ENCODE measurements at places on chromosomes 11 and 22. TPM values are rescaled to one million over a fixed set of nuclear protein-coding genes. Genes with fewer than 3 reads are reported as not detected.

DNA sequence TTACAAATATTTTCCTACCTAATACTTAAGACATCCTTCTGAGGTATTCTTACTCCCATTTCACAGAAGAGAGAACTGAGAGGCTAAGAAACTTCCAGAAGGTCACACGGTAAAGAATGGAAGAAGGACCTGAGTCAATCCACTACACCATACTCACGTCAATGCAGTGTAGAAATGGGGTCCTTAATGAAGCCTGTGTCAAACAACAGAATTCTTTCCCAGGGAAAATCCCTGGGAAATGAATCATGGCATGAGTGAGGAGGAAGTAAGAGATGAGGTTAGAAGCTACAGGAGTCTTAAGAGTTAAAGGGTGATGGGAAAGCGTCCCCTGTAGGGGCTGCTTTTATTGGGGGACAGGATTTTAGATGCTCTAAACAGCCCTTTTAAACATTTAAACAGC, 147.9 kb downstream of the C11orf91 start:
- DNase-seq = no peak

GRCh38 chr11:65170058-65170534, at the start of gene SPDYC:
SPDYC (plus strand) TSS chr11:65170233; CDS start chr11:65171358, 1,125 bp downstream.
- DNase-seq = no peak

DNA sequence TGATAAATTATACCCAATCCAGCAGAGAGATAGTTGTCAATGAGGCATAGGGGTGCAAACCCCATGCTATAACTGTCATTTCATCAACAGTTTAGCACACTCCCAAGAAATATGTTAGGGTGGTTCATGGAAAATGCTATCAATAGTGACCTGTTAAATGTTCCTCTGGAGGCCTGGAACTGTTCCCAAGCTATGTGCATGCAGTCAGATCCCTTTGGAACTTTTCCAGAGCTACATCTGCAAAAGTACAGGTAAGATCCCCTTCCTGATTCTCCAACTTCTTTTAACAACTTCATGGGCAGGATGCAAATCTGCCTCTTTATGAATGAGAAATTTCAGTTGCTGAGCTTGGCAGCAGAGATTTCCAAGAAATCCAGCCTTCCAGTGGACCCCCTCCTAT, 27.2 kb downstream of the ABTB2 start:
- DNase-seq = no peak

DNA sequence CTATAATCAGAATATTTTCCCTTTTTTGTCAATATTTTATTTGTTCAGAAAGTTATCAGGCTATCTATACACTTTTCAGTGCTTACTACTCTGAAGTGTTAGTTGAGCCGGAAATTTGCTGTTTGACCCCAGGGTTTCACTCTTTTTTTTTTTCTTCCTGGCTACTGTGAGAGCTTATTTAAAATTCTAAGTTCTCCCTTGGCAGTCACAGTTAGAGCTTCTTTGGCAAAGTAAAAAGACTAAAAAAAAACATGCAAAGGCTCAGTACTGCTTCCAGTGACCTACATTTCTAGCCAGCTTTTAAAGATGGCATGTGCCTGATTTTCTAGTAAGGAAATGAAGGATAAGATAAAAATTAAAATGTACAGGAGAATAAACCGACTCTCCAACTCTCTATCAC, 48.4 kb downstream of the ELP4 start:
- no peak for DNase-seq

- no peak for DNase-seq
Observed at GRCh38 chr22:37269936-37270678, 12.2 kb upstream of the CYTH4 start.

DNA sequence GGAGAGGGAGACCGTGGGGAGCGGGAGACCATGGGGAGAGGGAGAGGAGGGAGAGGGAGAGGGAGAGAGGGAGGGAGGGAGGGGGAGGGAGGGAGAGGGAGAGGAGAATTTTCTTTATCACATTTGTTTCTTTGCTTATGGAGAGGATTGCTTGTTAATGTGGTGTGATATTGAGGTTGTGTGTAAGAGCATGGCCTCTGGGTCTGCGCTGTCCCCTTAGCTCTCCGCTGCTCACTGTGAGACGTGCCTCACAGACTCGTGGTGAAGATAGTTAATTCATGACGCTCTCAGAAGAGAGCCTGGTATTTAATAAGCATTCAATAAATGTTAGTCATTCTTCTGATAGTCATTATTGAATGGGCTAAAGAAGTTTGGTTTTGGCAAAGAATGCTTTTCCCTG, 26.2 kb downstream of the PPFIA1 start:
- DNase-seq = no peak

DNA sequence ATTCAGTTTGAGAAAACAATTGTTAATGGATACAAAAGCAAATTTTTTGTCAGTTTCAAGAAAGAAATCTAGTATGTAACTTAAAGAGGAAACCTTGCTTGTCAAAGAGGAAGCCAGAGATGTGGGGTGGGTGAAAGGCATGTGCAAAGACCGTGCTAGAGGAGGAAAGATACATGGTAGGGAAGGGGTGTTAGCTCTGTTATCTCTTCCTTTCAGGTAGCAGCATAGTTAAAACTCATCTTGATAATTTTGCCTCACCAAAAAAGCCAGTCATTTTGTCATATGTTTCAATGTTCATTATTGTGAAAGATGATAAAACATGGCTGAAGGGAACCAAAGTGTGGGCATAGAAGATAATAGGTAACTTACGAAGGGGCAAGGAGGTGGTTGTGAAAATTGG, 2.6 kb upstream of the MS4A2 start:
- no peak for DNase-seq

GRCh38 chr11:107439586-107440167, 17.9 kb downstream of the CWF19L2 start:
- no peak for DNase-seq

DNA sequence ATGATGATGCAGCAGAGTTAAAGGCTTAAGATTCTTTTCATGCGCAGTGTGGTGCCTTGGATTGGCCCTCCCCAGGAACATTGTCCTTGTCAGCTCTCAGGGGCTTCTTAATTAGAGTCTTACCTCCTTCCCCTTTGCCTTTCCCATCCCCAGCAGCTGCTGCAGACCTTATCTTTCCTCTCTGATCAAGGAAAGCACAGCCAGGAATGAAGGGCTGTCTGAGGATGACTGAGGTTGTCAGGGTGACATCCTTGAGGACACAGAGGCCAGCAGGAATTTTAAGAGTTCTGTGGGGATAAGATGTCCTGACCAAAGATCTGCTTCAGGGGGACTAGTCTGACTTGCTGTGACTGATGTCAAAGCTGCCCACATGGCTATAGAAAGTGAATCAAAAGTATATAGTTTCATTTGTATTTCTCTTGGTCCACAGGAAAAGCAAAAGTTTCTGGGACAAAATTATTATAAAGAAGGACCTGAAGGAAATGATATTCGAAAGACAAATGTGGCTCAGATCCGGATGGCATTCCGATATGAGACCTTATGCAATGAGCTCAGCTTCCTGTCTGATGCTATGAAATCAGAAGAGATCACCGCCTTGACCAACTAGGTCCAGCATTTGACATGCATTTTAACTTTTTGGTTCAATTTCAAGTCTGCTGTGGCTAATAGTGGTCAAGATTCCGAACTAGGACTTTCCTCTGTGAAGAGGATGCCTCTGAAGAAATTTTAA, 35.5 kb downstream of the RNF141 start:
- DNase-seq = no peak

- DNase-seq = no peak
Observed at GRCh38 chr22:50245214-50246072, 620 bp upstream of the TUBGCP6 start.

DNA sequence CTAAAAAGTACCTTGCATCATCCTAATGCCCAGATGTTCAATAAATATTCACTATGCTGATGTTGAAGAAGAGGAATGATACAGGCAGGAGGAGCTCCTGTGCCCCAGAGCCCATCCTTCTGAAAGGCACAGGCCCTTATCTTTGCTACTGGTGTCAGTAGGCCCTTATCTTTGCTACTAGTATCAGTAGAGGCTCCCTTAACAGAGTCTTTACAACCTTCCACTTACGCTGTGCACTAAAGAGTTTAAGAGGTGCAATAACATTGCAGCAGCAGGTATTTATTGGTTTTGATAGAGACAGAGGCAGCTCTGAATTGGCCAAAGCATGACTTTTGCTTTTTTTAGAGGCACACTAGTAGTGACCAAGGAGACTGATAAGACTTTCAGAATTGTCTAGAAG, 174.4 kb downstream of the TENM4 start:
- no peak for DNase-seq

- no peak for DNase-seq
Observed at GRCh38 chr11:74678041-74678440, 53.2 kb downstream of the CHRDL2 start.

DNA sequence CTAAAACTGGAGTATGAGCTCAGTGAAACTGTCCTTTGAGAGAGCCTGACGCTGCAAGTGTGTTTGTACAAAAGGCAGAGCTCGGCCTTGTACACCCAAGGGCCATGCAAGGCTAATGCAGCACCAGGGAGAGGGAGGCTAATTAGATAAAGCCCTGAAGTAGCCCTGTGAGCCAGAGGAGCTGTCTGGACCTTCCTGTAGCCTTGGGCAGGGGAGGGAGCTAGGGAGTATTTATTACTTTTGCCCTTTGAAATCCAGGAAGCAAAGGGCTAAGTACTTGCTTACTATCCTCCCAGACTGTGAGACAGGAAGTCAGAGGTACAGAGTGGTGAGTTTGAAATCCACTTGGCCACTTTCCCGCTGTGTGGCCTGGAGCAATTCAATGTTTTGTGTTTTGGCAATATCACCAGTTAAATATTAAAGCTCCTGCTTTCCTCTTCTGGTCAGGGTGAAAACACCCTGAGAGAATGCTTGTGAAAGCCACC, 10.2 kb upstream of the LDHA start:
- DNase-seq = peak; percentile 80

- DNase-seq = no peak
Observed at GRCh38 chr11:124475265-124475664, 29.8 kb upstream of the OR8B8 start.

DNA sequence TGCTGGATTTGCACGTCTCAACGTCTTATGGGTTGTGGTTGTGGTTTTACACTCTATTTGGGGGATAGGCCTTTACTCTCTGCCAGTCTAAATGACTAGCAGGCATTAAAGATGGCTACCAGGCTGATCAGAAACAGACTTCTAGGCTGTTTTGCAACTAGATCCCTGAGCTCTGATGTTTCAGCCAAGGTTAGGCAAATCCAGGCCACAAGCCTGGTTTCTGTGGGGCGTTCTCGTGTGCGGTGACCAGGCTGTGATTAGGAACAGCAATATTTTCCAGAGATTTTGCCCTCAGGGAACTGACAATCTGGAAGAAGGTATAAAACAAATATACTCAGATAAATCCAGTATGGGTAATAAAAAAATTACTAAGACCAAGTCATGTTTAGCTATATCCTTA, 502.4 kb downstream of the INSC start:
- DNase-seq = no peak

The NCAPD3 gene
- total RNA-seq = 8.2 TPM

The OR8H3 gene
- total RNA-seq = not detected

The MS4A7 gene
- 20.1 TPM for total RNA-seq

The SLC22A25 gene
- not detected for total RNA-seq

The GGT5 gene
- total RNA-seq = 84.3 TPM

The DDI1 gene
- not detected for total RNA-seq
